Right lobe of liver (tissue), 6 donors: ENCODE measurements at places on chromosomes 7 and 10. TPM values are rescaled to one million over a fixed set of nuclear protein-coding genes. Genes with fewer than 3 reads are reported as not detected.

HSPA12A gene
- total RNA-seq, result 3.2 TPM

ZWINT gene
- 1.5 TPM for total RNA-seq

ACTL6B gene
- total RNA-seq, result not detected

GIMAP5 gene
- total RNA-seq, result 7.2 TPM

PON3 gene
- total RNA-seq, result 217 TPM

H2BK1 gene
- not detected for total RNA-seq

STYXL1 gene
- 28.5 TPM for total RNA-seq
